ENCODE measurements at places on chromosomes 1 and 21.

- DNase-seq, result no peak
Measured at GRCh38 chr21:45409466-45410150, 4.6 kb downstream of the COL18A1 start.

DNA sequence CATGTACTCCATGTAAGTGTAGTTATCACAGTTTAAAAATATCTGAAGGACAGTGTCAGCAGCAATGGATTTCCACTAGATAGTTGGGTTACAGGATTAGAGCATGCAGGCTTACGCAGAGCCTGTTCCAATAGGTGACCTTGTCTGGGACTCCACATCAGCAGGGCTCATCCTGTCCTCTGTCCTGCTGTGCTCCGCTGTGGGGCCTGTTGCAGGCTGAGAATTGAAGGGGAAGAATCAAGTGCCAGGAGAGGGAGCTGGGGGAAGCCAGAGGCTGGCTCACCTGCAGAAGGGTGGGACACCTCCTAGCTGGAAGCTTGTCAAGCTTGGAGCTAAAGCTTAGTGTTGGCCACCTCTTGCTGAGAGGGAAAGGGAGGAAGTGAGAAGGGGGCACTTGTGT is 62.8 kb downstream of the XCL2 start:
- DNase-seq, result no peak

GRCh38 chr1:153359241-153359640 is 1.6 kb downstream of the S100A9 start:
- DNase-seq, result no peak

DNA sequence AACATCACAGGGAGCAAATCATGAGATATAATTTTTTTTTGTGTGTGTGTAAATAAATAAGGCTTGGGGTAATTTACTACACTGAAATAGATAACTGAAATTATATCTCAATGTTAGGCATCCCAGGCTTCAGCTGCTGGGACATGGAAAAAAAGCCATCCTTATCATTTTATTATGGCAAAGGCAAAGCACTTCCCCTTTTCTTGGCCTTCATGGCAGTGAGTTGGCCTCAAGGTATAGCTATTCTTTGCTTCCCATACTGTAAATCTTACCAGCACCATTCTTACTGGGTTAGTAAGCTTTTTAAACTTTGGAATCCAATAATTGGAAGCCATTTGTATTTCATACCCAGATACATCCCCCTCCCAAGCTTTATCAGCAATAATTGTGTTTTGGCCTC is 29.0 kb downstream of the RBM11 start:
- DNase-seq, result no peak

- DNase-seq, result no peak
Measured at GRCh38 chr1:234980291-234980644, 148.4 kb downstream of the TOMM20 start.

DNA sequence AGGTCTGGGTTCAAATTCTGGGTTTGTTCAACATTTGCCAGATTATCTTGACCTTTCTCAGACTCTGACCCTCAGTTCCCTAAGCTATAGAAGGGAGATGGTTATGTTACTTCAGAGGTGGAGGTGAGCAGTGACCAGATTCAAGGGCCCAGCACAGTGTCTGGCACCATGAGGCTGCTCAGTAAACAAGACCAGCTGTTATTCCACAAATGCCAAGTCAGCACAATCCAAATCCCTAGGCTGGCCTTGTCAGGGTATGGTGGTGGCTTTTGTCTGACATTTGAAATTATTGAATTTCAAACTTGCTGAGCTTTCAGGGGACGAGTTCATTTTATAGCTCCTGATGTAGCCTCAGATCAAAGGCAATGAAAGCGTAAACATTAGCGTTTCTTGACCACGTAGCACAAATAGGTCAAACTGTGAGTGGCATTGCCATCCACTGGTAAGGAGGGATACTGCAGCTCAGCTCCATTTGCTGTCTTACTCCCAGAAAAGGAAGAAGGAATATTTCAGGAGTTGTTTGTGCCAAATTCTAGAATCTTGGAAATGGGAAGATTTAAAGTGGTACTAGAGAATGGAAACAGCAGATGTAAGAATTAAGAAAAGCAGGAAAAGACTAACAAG is 94.3 kb upstream of the EDN2 start:
- DNase-seq, result no peak
